ENCODE measurements at places on chromosomes 11 and 22. TPM values are rescaled to one million over a fixed set of nuclear protein-coding genes. Genes with fewer than 3 reads are reported as not detected.

The NCF4 gene
- total RNA-seq, result not detected

The DEFB131B gene
- total RNA-seq, result not detected

The NRGN gene
- 6.6 TPM for total RNA-seq

The AAMDC gene
- total RNA-seq, result 32.5 TPM

Measured in pericardium fibroblast (primary cell).